AG04450 (cell line): ENCODE measurements at places on chromosomes 11 and 22.

- no peak for DNase-seq
These were observed 25.4 kb downstream of the TENM4 start for GRCh38 chr11:79415411-79415810.

DNA sequence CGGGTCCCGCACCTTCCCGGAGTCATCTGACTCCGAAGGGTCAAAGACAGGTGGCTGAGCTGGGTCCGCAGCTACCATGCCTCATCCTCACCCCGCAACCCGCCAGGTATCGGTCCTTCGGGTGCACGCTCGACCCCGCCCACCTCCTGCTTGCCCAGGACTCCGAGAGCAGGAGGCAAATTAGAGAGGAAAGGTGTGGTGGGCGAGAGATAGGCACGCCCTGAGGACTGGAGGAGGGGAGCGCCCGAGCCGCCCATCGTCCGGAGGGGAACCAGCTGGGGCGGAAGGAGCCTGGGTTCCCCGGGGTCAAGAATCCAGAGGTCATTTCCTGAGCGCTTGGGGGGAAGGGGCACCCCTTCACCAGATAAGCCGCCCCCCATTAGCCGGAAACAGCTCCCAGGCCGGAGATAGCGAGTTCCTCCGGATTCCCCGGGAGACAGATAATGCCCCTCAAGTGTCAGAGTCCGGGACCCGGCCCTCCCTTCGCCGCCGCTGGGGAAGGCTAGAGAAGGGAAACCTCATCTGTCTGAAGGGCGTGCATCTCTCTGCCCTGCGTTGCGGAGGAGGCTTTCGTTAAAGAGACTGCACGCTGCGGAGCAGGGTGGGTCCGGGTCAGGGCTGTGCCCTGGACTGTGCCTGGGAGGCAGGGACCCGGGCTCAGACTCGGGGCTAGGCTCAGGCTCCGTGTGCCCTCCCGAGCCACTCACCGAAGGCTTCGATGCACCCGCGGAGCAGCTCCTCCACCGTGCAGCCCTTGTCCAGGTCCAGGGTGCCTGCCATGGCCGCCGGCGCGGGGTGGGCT, 1.7 kb downstream of the RASGRP2 start:
- DNase-seq: no peak

DNA sequence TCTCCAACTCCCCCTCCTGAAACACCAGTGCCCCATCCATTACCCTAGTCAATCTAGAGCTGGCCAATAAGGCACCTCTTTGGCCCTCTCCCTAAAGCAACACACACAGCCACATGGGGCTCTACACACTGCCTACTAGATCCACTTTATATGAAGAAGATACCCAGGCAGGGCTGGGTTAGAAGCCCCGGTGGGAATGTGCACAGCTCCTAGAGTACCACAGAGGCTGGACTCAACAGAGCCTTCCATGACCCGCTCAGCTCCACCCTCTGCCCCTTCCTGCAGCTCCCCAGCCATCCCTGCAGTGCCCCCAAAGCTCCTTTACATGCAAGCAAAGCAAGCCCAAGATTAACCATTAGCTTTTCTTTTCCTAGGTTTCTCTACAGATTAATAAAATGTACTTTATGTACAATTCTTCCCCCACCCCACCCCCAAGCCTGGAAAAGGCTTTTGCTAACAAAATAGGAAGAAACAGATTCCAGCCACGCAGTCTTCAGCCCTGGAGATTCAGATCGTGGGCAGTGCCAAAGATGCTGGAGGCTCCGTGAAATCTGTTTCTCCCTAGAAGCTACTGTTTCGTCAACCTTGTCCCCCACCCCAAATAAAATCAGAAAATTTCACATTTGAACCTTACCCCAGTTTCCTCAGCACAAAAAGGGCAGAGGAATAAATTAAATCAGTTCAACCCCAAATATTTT, 51.8 kb downstream of the IGSF9B start:
- DNase-seq: no peak

GRCh38 chr11:73991471-73992006, 8.9 kb upstream of the UCP2 start:
- no peak for DNase-seq

DNA sequence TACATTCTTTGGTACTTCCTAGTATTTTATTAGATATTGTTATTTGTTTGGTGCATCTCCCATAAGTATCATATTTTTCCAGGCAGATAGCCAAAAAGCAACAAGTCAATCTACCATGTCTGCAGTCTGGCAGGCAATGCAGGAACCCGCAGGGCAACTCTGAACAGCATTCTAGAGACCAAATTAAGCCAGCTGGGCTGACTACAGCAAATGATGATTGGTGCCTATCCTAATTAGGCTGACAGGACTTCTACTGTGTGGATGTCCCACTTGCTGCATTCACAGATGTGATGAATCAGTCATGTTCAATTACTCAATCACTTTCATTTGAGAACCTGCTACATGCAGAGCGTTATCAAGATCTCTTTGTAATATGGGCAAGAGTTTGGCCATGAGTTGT, 40.3 kb upstream of the AMOTL1 start:
- no peak for DNase-seq

GRCh38 chr11:69305885-69306540, 12.1 kb downstream of the MYEOV start:
- DNase-seq: no peak

- no peak for DNase-seq
These were observed 928 bp downstream of the FBXO7 start for GRCh38 chr22:32475468-32476010.

DNA sequence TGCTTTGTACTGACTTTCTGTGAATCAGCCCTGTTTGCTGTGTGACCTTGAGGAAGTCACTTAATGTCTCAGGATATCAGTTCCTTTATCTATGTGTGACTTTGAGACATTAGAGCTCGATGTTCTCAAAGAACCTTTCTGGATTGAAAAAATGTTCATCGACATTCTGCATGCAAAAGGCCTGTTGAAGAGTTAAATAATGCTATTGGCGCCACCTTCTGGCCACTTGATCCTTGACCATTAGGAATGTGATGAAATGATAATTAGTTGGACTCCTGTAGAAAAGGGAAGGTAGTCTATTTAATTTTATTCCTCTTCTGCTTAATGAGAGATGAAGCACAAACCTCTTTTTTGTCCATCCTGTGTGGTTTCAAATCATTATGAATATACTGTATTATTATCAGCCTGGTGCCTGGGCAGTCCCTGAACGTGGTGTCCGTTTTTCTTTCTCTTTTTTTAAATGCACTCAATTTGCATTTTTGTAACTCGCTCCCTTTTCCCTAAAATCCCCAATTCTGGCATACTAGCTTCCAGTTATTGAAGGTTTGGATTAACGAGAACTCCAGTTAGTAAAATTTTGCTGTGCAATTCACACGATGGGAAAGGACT, 20.7 kb downstream of the ELF5 start:
- DNase-seq: no peak

DNA sequence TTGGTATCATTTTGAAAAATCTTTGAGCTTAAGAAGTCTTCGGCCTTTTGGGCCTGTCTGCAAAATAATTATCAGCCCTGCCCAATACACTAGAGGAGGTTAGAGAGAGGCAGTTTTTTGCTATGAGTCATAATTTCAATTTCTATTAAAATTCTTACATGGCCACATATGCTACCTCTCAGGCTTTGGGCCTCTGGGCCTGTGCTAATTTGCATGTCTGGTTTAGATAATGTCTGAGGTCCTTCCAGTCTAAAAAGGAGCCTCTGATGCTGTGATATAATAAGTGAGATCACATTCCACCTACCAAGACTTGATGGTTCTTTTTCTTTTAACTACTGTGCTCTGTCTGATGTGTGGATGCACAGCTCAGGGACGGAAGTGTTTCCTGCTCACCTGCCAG, 70.8 kb downstream of the KCNJ1 start:
- no peak for DNase-seq

DNA sequence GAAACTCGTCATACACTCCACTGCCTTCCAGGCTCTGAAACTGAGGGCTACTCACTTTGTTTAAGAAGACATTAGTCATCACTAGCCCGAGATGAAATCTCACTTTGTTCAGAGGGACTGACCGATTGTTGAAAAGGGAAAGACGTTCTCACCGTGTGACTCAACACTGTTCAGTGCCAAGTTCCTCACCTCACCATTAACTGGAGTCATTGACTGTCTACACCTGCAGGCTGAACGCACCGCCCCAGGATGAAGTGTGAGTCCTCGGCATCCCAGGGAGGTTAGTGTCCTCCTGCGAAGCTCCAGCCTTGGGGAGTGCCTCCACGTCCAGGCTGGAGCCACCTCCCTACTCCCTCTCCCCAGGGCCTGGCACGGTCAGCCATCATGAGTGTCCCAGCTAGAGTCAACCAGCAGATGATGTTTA, 30.4 kb downstream of the FADD start:
- peak; percentile 20 for DNase-seq

GRCh38 chr11:118133816-118134215, 18.8 kb downstream of the SCN4B start:
- DNase-seq: no peak

DNA sequence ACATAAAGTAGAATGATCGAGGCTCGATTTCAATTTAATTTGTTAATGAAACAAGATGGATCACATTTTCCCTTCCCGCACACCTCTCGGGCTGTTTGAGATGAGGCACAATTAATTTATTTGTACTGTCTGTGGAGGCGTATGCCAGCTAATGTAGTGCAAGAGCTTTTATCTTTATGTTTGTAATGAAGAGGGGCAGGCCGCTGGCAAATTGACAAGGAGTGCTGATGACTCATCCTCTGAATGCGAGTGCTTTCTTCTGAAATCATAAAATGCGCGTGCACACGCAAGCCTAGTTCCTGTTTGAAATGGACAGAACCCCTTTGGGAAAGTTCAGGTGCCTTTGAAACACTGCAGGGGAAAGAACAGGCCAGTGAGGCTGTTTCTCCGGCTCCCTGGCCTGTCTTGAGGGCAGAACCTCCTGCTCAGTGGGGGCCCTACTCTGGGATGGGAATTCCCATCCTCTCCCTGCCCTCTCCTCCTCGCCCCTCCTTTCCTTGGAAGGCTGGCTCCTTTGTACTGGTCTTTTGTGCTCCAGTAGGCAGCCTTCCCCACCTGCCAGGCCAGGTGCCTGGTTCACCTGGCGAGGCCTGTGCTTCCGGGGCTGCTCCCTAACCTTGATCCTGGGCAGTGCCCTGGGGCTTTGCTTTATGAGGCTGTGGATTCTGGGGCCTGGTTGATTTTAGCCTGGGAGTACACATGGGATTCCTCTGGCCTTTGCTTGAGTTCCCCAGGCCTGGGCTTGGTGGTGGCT, 50.3 kb downstream of the TEAD1 start:
- peak; percentile 83 for DNase-seq

DNA sequence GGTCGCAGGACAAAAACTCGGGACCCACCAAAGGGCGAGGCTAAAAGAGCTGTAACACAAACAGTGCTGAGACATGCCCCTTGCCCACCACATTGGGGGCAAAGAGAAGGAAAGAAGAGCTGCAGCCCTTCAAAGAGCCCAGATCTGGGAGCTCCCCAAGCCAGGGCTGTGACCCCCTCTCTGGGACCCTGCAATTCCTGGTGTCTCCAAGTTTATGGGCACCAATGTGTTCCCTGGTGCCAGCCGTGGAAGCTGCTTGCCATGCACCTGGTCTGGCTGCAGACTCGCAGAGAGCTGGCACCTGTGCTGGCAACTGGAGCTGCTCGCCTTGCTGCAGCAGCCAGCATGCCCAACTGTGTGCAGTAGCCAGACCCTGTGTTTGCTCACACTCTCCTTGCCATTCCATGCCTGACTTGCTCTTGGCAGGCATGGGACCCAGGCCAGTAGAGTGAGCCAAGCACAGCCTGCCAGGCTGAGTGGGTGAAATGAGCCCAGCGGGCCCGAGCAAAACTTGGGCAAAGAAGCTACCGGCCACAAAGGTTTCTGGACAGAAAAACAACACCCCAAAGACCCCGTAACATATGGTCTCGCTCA, 16.0 kb downstream of the RRP8 start:
- no peak for DNase-seq

DNA sequence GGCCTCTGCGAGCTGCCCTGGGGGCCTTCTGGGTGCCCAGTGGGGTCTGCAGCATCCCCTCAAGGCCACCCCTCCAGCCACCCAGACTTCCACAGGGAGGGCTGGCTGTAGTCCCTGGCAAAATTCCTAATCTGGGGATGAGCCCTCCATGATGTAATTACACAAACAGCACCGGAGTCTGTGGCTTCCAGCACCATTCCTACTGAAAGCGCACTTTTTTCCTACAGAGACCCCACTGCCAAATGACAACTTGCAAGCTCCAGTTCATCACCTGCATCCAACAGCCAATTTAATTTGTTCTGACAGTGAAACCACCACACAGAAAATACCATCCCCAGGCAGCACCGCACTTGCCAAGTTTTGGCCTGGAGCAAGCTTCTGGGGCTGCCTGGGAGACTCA, 70.4 kb downstream of the TRMU start:
- no peak for DNase-seq

- DNase-seq: no peak
These were observed 68.4 kb downstream of the TBC1D22A start for GRCh38 chr22:46830841-46831240.

GRCh38 chr11:132455044-132455443, 1077.3 kb downstream of the OPCML start:
- DNase-seq: no peak

DNA sequence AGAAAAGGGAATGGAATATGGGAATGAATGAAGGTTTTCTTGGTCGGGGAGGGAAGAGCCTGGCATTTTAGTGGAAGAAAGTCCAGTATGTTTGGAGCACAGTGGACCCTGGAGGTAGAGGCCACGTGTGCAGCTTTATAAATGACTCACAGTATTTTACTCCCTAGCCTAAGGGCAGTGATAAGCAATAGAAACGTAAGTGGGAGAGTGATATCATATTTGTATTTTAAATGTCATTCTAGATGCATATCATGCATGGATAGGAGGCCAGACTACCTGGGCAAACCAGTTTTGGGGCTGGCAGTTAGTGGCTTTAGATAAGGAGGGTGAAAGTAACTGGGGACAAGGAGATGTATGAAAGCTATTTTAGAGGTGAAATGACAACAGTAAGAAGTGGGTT, 174.1 kb downstream of the ARHGAP42 start:
- no peak for DNase-seq

DNA sequence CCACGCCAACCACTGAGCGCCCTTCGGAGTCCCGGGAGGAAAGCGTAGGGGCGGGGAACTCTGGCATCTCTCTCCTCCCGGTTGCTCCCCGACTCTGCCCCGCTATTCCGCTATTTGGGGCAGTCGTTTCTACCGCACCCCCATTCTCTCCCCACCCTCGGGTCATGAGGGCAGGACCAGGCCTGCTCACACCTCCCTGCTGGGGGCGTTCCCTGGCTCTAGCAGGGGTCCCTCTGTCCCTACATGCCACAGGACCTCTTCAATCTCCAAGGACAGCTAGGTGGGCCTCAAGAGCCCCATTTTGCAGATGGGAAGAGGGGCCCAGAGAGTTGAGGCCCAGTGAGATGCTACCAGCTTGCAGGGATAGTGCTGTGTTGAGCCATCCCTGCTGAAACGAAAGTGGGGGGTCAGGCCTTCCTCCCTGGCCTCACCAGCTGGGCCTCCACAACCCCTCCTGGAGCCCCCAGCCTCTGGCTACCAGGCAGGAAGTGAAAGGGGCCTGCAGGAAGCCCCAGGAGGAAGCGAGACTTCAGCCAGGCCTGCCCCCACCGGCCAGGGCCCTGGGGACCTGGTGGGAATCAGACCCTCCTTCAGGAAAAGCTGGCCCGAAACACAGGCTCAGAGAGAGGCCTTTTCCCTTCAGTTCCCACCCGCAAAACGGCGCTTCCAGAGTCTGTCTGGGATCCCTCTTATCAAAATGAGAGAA, 5.5 kb upstream of the SHISA8 start:
- DNase-seq: no peak
